ENCODE measurements at places on chromosomes 11 and 22. TPM values are rescaled to one million over a fixed set of nuclear protein-coding genes. Genes with fewer than 3 reads are reported as not detected.

Gene OR5J2
- not detected for total RNA-seq

Gene OVOL1
- 1.2 TPM for total RNA-seq

GRCh38 chr22:22981670-22982571 lies 88.4 kb upstream of the GNAZ start:
- no peak for DNase-seq

GRCh38 chr11:78420796-78421209 lies 3.2 kb upstream of the GAB2 start:
- peak; percentile 91 for DNase-seq

DNA sequence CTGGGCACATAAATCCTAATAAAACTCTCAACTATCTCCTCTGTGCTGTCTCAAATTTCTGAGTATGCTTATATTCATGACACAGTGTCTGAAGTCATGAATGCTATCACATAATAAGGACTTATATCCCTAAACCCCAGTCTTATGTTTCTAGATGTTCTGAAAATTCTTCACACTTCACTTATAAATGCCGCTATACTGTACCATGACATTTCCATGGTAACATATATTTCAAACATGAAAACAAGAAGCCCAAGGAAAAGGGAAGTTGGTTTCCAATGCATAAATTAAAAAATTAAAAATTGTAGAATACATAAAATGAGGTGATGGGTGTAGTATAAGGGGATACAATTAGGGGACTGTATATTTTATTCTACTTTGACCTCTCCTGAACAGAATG lies 11.7 kb downstream of the GVQW3 start:
- DNase-seq: no peak

- DNase-seq: no peak
Measured at GRCh38 chr22:30211124-30211820, 35.3 kb downstream of the LIF start.

GRCh38 chr11:1560649-1561251 lies 11.3 kb downstream of the DUSP8 start:
- DNase-seq: no peak

- no peak for DNase-seq
Measured at GRCh38 chr22:21047035-21047661, 1.4 kb downstream of the LRRC74B start.

DNA sequence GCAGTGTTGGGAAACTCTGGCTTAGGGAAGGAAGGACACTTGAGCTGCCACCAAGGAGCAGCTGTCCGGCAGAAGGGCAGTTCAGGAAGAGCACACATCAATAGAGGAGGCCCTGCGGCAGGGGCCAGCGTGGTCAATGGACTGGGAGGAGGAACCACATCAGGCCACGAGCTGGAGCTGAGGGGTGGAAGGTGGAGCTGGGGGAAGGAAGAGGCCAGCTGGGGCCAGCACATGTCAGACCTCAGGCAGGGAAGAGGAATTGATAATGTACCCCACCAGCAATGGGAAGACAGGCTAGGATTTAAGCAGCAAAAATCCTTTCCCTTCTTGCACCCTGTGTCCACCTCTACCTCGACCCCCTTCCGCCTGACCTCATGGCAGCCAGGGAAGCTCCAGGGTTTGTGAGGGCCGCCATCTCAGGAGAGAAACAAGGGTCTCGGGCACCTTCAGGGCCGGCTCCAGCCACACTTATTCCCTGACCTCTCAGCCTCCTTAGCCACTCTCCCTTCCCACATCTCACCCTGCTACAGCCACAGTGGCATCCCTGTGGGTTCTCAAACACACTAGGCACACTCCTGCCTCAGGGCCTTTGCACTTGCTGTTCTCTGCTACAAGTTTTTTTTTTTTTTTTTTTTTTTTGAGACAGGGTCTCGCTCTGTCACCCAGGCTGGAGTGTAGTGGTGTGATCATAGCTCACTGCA lies 157.8 kb upstream of the GRK3 start:
- no peak for DNase-seq

GRCh38 chr11:117179048-117179999 lies 781 bp downstream of the SIDT2 start:
- DNase-seq: peak; percentile 57

- DNase-seq: no peak
Measured at GRCh38 chr11:125358254-125358840, 137.7 kb downstream of the FEZ1 start.

DNA sequence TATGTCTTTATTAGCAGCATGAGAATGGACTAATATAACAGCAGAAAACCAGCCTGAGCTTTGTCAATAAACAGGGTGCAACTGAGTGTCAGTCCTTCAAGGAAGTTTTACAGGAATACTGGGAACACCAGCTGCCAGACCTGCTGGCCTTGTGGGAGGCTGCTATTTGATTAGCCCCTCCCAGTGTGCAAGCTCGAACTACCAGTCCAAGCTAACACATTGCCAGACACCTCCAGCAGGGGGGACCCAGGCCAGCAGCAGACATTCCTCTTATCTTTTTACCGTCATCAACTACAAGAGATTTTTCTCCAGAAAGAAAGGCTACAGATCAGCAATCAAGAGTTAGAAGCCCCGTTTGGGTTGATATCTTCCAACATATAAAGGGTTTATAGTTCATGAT lies 942.8 kb upstream of the TENM4 start:
- no peak for DNase-seq

GRCh38 chr11:119421351-119421750 lies 1.6 kb downstream of the THY1 start:
- no peak for DNase-seq

GRCh38 chr11:75525433-75526191 lies at the start of gene GDPD5:
TSS of gene GDPD5 (minus strand) at chr11:75525941. CDS start at chr11:75477735, 48,206 bp downstream.
- DNase-seq: peak; percentile 87
